Stimulated activated CD4-positive, alpha-beta T cell treated with anti-CD3 and anti-CD28 coated beads, Interleukin-1b, Interleukin-23, amount 100 ng/mL, for 1 hour (primary cell): ENCODE measurements at places on chromosomes 3 and 15.

DNA sequence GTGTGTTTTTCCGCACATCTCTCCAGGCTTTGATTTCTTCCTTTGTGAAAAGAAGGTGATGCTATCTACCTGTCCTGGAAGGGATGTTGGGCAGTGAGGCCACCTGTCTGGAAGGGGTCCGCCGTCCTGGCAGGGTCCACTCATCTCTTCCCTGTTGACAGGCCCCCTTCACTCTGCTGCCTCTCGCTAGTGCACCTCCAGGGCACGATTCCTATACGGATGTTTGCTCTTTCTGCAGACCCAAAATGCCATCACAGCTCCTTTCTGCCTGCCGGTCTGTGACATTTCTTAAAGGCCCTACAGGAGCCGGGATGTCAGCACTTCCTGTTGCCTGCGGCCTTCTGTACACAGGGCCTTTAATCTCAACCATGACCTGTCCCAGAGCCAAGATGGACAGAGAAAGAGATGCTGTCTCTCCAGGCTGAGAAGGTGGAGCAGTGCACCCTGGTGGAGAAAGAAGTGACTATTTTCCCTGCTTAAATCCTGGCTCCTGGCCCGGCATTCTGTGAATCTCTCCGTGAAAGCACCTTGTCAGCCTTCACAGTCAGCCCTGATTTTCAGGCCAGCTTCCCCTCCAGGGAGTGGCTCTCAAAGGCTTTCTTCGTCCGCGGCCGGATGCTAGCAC is 7.4 kb downstream of the FAM3D start:
- no peak for DNase-seq

- no peak for DNase-seq
Observed at GRCh38 chr3:101036676-101037075, 43.5 kb upstream of the ABI3BP start.

GRCh38 chr3:38247366-38248035 is 18.1 kb upstream of the SLC22A13 start:
- no peak for DNase-seq

DNA sequence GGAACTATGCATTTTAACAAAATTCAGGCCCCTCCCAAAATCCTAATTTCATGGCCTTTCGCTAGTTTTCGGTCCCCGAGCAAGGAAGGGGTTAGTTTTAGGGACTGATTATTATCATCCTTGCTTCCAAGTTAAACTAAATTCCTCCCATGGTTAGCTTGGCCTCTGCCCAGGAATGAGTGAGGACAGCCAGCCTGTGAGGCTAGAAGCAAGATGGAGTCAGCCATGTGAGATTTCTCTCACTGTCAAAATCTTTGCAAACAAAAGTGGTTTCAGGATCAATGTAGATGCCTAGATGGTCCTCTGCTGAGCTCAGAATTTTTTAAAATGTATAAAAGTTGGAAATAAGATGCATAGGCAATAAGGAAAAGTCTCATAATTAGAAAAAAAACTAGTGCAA is 208.9 kb downstream of the RSL24D1 start:
- no peak for DNase-seq

- no peak for DNase-seq
Observed at GRCh38 chr3:74605437-74605836, 9.0 kb downstream of the CNTN3 start.

- no peak for DNase-seq
Observed at GRCh38 chr15:51093839-51094605, 684 bp downstream of the TNFAIP8L3 start.

- no peak for DNase-seq
Observed at GRCh38 chr3:13185737-13186434, 112.7 kb upstream of the IQSEC1 start.

DNA sequence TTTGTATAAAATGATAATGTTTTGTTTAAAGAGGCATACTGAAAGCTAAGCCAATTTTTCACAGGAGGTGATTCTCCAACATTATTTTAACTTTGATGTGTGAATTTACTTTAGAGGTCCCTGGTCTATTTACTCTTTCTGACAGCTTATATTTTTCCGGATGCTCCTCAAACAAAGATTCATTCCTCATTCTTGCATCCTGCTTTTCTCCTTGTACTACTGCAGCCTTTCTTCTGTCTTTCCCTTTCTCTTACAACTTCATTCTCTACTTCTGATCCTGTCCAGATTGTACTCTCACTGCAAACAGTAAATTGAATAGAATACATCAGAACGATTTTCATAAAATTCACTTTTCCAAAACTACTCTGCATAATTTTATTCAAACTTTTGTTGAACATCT is 5.1 kb downstream of the NPTN start:
- DNase-seq = no peak

GRCh38 chr3:33490641-33491241 is 50.5 kb upstream of the UBP1 start:
- DNase-seq = no peak

GRCh38 chr15:94700211-94700610 is 468.9 kb downstream of the MCTP2 start:
- no peak for DNase-seq

DNA sequence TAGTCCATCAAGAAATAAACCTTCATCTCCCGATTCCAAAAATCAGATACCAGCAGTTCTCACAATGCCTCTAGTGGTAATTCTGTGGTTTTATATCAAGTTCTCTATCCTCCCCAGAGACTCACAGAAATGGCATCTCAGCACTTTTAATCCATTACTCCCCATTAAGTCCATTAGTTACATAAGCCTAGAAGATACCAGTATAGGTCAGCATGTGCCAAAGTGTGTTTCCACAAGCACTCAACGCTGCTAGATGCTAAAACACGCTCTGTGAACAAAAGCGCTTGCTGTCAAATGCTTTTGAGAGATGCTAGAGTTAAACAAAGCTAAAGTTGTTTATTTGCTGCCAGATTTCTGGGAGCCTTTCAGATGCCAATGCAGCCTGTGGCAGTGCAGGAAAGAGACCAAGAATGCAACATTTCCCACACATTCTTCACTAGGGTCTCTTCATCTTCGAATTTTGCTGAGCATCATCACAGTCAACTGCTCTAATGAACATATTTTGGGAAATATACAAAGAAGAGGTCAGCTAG is 918.8 kb upstream of the CFAP20DC start:
- DNase-seq = no peak

DNA sequence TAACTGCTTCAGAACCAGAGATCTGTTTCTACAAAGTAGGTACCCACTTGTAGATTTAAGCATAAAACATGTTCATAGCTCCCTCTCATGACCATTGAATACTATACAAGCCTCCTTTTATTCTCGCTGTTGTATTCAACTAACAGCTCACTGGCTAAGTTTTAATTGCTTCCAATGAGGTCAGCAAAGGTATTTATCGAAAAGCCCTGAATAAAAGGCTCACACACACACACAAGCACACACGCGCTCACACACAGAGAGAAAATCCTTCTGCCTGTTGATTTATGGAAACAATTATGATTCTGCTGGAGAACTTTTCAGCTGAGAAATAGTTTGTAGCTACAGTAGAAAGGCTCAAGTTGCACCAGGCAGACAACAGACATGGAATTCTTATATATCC is at the start of gene FGF7:
Gene FGF7, plus strand, starts transcription at position 222 of the 400 bp plus-strand sequence. CDS start 1,056 bp downstream, outside the sequence.
- no peak for DNase-seq

DNA sequence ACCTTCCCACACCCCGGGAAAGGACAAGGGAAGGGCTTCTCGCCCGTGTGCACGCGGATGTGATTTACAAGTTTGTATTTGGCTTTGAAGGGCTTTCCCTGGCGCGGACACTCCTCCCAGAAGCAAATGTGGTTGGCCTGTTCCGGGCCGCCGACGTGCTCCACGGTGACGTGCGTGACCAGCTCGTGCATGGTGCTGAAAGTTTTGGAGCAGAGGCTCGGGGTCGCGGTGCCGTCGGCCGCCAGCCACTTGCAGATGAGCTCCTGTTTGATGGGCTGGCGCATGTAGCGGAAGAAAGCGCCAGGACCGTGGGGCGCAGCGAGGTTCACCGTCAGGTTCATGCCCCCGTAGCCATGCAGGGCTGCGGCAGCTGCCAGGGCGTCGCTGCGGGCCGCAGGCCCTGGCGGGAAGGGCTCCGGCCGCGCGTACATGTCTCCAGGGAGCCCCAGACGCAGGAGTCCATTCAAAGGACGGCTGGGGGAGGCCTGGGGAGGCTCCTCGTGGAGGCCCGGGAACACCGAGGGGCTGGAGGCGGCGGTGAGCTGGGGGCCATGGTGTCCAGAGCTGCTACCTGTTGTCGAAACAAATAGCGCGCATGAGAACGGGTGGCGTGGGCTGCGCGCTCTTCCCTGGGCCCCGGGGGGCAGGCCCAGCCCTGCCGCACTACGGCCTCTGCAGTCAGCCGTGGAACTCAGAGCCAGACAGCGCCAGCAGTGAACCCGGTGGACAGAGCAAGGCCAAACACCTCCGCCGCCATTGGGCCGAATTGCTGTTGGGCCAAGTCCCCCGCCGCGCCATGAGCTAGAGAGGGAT is 10.2 kb downstream of the ZIC4 start:
- DNase-seq = no peak

- DNase-seq = no peak
Observed at GRCh38 chr3:32373276-32373675, 18.4 kb upstream of the CMTM7 start.

DNA sequence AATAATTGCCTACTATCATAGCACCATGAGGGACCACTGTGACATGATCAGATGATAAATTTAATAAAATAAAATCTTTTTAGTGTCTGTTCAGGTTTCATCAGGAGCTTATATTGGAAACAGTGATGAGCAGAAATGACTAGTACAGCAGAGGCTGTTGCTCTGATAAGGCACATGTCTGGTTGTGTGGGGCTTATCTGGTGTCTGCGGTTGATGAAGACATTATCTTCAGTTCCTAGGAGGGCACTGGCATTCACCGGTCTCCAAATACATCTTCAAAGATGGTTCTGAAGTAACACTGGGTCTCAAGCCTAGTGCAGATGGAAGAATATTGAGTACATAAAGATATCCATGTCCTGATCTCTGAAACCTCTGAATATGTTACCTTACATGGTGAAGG is 125.3 kb downstream of the SUCNR1 start:
- DNase-seq = no peak

DNA sequence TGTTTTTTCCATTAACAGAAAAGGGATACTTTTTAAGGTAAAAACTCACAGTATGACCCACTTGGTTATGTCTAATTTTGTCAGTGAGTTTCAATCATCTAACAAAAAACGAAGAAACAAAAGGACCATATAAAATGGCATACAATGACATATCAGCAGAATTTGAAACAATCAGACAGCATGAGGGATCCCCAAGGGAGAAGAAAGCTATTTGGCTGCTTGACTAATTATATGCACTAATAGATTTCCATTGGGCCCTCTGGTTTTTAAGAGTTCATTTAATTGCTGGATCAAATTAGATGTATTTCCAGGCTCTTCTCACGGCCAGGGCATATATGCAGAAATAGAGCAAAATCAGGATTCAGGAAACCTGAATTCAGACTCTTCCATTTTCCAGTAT is 376.4 kb upstream of the GBE1 start:
- no peak for DNase-seq

GRCh38 chr15:99863550-99864198 is 130.4 kb upstream of the LYSMD4 start:
- no peak for DNase-seq

- DNase-seq = no peak
Observed at GRCh38 chr3:52891164-52891563, 6.2 kb downstream of the STIMATE start.

DNA sequence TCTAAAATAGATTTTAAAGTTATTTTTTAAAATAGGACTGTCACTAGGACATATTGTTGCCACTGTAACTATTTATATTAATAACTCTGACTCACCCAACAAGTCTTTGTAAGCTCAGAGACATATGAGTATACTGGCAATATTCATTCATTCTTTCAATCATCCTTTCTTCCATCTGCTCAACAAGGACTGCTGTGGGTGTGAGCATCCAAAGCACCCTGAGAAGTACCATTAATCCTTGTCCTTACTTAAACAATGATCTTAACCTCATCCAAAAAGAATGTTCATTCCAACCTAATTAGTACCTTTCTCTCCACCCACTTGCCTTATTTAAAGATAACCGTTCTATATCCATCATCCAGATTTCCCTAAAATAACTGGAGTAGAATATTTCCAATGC is 94.2 kb upstream of the PPP2R3A start:
- no peak for DNase-seq

DNA sequence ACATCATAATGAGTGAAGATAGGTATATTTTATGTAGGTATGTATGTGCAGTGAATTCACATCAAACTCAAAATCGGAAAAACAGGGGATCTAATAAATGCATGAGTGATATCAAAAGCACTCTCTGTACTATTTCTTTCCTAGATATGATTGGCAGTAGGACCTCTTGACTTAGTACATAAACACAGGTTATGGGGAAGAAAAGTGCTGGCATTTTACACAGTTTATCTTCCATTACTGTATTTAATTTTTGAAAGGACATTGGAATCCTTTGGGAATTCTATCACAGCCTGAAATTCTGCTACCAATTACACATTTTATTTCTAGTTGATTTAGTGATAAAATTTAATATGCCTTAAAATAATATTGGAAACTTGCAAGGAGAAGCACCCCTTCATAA is 470.5 kb upstream of the ONECUT1 start:
- no peak for DNase-seq

- no peak for DNase-seq
Observed at GRCh38 chr3:120421926-120422325, 28.9 kb downstream of the FSTL1 start.

GRCh38 chr3:61451841-61452240 is 109.5 kb upstream of the PTPRG start:
- no peak for DNase-seq

- no peak for DNase-seq
Observed at GRCh38 chr3:84136425-84136824, 822.4 kb upstream of the CADM2 start.

GRCh38 chr3:37556789-37557301 is 304.8 kb upstream of the CTDSPL start:
- no peak for DNase-seq

DNA sequence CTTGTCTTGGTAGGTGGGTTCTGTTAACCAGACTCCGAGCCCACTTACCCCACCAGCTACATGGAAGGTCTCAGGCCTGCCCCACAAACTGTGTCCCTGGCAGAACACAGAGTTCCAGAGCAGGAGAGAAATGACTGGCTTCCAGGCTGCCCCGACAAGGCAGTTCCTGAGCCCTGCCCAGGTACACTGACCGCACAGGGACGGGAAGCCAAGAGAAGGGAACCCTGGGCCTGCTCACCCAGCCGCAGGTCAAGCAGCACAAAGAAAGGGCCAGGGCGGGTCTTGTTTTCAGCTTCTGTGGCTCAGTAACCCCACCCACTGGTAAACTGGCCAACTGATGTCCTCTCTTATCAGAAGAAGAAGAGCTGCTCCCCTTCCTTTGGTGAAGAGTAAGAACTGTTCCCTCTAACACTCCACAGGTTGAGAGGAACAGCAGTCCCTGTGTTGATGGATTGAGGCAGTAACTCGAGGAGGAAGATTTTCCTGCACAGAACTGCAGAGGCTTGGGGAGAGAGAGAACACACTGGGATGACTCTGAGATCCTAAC is 68.4 kb downstream of the CRTC3 start:
- DNase-seq = no peak

- DNase-seq = no peak
Observed at GRCh38 chr15:96170979-96171739, 159.3 kb upstream of the NR2F2 start.

- DNase-seq = no peak
Observed at GRCh38 chr3:122258757-122259371, 66.2 kb upstream of the CSTA start.
